ENCODE measurements at places on chromosomes 12 and 14.
A peak's percentile ranks its signal among the peaks of the same experiment; 100 is the strongest.

DNA sequence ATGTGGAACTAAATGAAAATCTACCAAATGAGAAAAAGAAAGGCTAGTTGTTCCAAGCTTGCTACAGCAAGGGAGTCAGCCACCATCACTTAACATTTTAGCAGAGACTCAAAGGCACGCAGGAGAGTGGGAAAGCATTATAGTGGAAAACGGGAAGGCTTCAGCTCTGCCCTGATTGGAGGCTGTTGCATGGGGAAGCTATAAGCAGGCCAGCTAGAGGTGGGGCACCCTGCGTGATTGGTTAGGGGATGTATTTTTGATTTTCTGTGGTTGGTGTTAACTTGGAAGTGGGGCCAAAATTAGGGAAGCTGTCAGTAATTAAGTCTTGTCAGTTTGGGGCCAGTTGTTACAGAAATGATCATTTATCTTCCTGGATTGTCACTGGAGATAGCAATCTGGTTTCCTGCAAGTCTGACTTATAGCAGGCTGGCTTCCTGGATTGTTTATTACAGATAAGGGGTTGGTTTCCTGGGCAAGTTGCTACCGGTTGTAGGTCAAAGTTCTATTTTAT, 93.9 kb downstream of the FAR2 start:
- no peak for DNase-seq

DNA sequence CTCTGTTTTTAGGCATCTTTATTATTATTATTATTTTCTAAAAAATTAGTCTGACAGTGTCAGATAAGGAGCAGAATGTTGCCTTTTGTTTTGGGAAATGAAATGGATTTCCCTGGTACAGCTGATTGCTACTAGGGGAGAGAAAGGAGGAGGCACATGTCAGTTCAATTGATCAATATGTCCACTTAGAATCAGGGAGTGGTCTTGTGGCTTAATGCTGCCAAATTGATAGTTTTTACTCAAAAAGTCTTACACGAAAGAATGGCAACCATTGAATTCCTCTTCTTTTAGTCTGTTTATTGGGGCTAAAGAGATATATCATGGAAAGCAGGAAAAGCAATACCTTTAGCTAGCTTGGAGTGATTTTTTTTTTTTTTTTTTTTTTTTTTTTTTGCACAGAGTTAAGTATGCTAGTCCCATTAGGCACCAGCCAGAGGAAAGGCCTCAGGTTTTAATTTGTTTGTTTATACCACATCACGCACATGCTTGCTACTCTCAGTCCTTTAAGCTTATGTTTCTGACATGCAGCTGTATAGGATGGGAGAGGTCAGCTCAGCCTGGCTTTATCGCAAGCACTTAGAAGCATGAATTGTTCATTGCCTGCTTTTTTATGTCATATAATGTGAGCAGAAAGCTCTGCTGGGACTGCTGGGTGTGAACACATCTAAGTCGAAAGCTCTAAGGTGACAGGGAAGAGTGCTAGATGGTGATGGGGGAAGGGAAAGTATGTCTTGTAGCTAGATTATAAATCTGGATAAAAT, 1.4 kb downstream of the AKAP6 start:
- no peak for DNase-seq

DNA sequence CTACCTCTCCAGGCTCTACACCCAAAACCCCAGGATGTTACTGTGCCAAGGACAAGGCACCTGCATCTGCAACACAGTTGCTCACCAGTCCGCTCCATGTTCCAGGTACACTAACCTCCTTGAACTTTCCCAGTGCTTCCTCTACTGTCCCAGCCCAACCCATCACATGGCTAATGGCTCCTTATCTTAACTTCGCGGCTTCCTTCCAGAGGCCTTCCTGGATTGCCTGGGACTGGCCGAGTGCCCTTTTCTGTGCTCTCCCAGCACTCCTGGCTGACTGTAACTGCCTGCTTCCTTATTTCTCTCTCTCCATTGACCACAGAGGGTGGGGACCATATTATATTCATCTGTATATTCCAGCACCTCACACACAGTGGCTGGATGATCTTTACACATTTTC, 20.9 kb downstream of the POMT2 start:
- DNase-seq = no peak

- no peak for DNase-seq
Observed at GRCh38 chr14:75689012-75689411, 28.0 kb downstream of the TTLL5 start.

- DNase-seq = no peak
Observed at GRCh38 chr12:39065455-39065854, 160.1 kb upstream of the CPNE8 start.

DNA sequence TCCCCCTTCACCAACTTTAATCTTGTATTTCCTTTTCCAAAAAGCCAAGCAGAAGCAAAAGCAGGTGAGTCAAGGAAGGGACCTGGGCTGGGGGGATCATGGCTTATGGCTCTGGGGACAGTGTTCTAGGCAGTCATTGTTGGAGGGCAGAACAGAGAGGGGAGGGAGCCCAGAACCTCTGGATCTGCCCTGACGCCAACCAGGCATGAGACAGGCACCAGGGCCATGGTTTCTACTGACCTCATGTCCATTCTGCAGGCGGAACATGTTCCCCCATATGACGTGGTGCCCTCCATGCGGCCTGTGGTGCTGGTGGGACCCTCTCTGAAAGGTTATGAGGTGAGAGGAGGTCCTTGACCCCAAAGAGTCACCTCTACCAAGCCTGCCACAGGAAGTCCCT, 6.6 kb downstream of the CACNB3 start:
- DNase-seq = no peak

GRCh38 chr14:59126714-59127436, 61.6 kb upstream of the DAAM1 start:
- DNase-seq = no peak

DNA sequence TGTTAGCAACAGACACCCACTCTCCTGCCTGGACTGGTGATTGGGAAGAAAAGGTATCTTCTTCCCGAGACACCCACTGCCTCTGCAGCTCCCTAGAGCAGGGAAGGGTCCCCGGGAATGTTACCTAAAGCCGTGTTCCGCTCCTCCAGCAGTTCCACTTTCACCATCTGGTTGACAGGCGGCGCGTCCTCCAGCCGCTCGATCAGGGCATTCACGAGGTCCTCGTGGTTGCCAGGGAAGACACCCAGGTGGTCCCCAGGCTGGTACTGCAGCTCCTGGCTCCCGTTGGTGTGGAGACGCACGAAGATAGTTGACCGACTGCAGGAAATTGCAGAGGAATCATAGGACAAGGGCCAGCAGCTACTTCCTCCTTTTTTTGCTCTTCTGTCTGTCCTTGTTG, 44.2 kb upstream of the FBXO21 start:
- no peak for DNase-seq

- DNase-seq = no peak
Observed at GRCh38 chr12:96811083-96811482, 96.0 kb upstream of the NEDD1 start.

- no peak for DNase-seq
Observed at GRCh38 chr12:2902272-2902880, 11.7 kb downstream of the TULP3 start.

DNA sequence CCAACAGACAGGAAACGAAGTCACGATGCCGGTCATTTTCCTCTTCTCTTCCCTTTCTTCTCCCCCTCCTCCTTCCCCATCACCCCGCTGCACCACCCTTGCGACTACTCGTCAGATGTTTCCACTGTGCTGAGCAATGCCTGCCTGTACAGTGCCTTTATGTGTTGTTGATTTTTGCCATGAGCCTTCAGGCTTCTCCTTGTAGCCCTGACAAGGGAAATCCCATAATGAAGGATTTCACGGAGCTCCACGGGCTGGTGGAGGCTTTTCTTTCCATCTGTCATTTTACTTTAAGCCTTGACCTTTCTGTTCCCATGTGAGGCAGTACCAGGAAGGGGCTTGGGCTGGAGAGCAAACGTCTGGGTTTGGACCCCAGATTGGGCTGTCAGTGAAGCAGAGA, 28.7 kb upstream of the CCND2 start:
- DNase-seq = no peak

DNA sequence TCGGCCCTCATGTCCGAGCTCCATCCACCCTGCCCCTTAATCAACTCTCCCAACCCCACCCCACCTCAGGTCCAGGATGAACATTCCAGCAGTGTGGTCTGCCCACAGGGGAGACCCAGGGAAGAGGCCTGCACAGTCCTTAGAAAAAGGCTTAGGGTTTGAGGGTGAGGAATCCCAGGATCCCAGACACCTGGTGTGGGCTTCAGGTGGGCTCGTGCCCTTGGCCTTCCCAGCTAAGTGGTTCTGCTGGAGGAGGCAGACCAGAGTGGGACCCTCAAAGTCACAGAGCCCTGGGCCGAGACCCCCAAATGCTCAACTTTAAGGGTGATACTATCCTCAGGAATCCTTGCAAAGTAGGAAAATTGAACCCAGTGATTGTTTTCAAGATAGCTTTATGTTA, 25.4 kb upstream of the PPP2R5C start:
- no peak for DNase-seq

DNA sequence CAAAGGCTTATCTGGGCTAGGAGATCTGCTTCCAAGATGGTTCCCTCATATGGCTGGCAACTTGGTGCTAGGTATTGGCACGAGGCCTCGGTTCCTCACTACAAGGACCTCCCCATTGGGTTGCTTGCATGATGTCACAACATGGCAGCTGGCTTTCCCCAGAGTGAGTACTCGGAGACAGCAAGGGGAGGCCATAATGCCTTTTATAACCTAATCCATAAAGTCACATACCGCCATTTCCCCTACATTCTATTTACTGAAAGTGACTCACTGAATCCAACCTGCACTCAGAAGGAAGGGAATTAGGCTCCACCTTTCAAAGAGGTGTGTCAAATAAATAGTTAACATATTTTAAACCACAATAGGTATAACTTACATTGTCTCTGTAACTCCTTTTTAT, 130.9 kb downstream of the SAMD4A start:
- DNase-seq = no peak

DNA sequence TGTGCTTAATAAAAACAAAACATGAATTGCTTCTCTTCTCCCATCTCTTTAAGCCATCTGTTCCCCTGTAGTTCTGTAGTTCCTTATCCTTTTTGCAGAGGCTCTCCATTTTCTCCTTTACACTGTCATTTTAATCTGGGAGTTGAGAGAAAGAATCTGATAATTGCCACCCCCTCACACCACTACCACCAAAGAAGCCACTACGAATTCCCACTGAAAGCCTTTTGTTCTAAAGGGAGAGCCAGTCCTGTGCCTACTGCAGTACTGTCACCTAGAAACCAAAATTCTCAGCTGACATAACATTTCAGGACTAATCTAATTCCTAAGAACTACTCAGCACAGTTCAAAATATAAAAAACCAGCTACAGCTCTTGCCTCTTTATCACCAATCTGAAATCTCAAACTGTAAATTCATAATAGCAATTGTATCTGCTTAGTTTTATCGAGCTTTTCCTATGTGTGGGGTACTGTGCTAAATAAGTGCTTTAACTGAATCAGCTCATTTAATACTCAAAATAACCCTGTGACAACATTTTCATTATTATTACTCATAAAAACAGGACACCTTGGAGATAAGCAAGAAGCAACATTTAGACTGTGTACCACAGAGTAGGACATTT, 72.4 kb downstream of the SPPL3 start:
- DNase-seq = no peak

- peak; percentile 75 for DNase-seq
Observed at GRCh38 chr14:100640471-100641273, 53.5 kb upstream of the BEGAIN start.

GRCh38 chr12:111532751-111533150, 66.4 kb downstream of the ATXN2 start:
- no peak for DNase-seq

DNA sequence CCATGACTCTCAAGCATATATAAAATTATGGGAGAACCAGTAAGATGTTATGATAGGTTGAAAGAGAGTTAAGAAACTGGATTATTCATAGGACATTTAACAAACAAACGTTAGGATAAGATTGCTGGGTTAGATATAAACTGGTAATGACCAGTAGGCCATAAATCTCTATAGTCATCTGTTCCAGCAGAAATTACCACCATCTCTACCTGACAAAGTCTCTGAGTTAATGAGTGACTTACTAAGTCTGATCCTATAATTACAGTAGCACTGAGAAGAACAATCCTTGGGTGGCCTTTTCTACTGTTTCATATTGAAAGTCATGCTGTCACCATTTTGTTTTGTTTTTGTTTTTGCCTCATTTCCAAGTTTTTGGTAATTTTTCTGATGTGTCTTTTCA, 136.9 kb upstream of the CNOT2 start:
- no peak for DNase-seq

DNA sequence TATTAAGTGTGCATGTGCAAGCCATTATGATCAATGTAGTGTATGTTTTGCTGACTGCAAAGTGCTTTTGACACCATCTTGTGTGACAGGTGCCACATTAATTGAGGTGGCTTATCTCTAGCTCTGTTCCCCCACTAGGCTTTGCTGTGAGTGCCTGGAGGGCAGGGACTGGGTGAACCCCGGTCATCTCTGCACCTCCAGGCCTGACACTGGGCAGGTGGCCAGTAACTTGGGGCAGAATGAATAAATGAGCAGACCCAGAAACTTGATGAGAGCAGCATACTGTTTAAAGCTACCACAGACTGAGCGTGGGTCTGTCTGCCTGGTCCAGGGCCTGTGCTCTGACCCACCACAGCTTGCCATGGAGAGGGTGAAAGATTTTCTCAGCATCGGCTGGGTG, 151.6 kb downstream of the CALM1 start:
- DNase-seq = no peak

GRCh38 chr14:103563226-103563620, 463 bp downstream of the COA8 start:
- DNase-seq = no peak

DNA sequence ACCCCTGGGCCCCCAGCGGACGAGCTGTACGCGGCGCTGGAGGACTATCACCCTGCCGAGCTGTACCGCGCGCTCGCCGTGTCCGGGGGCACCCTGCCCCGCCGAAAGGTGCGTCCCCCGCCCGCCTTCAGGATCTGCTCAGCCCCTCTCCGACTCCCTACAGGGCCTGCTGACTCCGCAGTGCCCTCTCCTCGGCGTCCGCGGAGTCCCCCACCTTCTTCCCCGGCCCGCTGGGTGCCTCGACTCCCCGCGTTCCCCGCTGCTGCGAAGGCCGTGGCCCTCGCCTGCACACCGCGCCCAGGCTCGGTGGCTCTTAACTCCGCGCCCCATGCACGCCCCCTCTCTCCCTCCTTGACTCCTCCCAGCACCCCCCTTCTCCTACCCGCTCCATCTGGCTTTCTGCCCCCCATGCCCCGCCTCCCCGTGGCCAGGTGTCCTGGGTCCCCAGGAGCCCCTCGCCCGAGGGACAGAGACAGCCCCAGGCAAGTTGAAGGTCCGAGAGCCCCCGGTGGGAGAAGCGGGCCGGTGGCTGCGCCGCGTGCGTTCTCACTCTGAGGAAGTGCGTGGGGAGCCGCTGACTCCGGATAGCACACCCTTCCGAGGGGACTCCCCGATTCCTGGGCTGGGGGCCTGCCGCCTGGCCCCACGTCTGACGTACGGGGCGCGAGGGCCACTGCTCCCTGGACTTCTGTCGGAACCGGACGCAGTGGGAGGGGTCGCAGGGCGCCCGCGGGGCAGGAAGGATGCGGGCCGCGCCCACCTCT, 594 bp downstream of the TAMALIN start:
- DNase-seq = peak; percentile 45

GRCh38 chr14:95511687-95512086, 4.8 kb downstream of the SYNE3 start:
- no peak for DNase-seq

GRCh38 chr14:69270795-69271708, 11.1 kb downstream of the GALNT16 start:
- no peak for DNase-seq

GRCh38 chr12:133165776-133166175, 15.5 kb upstream of the ZNF268 start:
- no peak for DNase-seq

GRCh38 chr12:108519558-108519957, 4.5 kb downstream of the FICD start:
- no peak for DNase-seq

- DNase-seq = no peak
Observed at GRCh38 chr12:109286652-109287051, 22.4 kb downstream of the FOXN4 start.
